ENCODE measurements at places on chromosomes 16 and 17.

DNA sequence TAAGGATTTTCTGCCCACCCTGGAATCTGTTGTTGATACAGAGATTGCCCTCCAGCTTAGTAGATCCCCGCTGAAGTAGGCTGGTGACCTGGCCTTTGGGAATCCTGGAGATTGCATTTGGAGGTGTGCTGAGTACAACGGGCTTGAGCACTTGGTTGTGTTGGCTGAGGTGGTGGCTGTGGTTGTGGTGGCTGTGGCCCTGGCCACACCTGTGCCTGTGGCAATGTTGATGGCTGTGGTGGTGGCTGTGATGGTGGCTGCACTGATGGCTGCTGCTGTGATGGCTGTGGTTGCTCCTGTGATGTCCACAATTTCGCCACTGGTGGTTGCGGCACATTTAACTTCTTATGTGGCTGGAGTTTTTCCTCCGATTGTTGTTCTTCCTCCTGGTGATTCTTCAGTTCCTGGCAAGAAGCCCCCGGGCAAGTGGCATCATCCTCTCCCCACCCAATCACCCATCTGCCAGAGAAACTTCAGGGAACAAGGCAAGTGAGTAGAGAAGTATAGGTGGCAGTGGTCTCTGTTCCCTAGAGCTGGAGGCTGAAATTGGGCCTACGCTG lies 4.2 kb downstream of the CCDC200 start:
- no peak for DNase-seq

- DNase-seq: no peak
Measured at GRCh38 chr16:49276646-49277385, 4.8 kb downstream of the CBLN1 start.

GRCh38 chr16:88971371-88972097 lies 5.5 kb downstream of the CBFA2T3 start:
- no peak for DNase-seq

DNA sequence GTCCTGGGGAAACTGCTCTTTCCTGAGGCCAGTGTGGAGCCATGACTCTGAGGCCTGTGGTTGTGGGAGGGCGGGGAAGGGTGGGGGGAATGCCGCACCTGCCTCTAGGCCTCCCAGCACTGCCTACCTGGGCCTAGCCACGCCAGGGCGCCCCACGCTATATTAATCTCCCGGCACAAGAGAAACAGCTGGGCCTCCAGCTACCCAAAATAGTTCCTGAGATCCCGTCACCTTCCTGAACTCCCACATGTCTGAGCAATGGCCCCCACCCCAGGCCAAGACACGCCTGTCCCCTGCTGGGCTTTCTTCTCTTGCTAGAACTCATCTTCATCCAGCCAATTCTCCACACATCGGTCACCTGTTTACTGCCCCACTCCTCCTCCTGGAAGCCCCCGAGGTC lies 13.0 kb upstream of the MTSS2 start:
- no peak for DNase-seq
